ENCODE measurements at places on chromosomes 1 and 21. TPM values are rescaled to one million over a fixed set of nuclear protein-coding genes. Genes with fewer than 3 reads are reported as not detected.

The SAMD13 gene
- 0.36 TPM for total RNA-seq

The LAD1 gene
- not detected for total RNA-seq

The CACHD1 gene
- total RNA-seq: 0.09 TPM

The STIL gene
- 40.7 TPM for total RNA-seq

The HLX gene
- total RNA-seq: 0.91 TPM

The FAM167B gene
- 0.52 TPM for total RNA-seq

The VANGL1 gene
- 16.8 TPM for total RNA-seq

The WDR77 gene
- 44.4 TPM for total RNA-seq

The AMY2B gene
- 7.1 TPM for total RNA-seq

The LAX1 gene
- total RNA-seq: 12.7 TPM

The GJC2 gene
- 0.75 TPM for total RNA-seq

The ADORA3 gene
- 0.57 TPM for total RNA-seq

The MRPS21 gene
- total RNA-seq: 61.8 TPM

The LCE2B gene
- not detected for total RNA-seq

The SPRR2F gene
- not detected for total RNA-seq

The ADGRL2 gene
- total RNA-seq: not detected

All from T-helper 2 cell treated with Interferon-gamma antibody and Interleukin-4, amounts not matched to agents 100 ng/mL and 5 ng/mL, for 36 hours (primary cell).